ENCODE measurements at places on chromosomes 2 and 18.

DNA sequence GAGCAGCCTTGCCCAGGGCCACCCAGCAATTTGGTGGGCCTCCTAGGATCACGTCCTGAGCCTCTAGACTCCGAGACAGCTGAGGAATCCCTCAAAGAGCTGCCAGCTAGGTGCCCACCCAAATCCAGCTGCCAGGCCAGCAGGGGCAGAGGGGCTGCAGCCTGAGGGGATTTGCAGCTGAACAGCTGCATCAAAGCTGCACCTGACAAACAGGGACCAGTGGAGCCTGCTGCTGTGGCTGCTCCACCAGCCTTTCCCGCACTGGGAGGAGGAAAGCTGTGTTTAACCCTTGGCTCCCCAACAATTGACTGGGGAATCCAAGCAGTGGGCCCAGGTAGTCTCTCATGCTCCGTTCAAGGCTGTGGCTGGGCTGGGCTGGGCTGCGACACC, 8.2 kb downstream of the ADRA2B start:
- no peak for DNase-seq

DNA sequence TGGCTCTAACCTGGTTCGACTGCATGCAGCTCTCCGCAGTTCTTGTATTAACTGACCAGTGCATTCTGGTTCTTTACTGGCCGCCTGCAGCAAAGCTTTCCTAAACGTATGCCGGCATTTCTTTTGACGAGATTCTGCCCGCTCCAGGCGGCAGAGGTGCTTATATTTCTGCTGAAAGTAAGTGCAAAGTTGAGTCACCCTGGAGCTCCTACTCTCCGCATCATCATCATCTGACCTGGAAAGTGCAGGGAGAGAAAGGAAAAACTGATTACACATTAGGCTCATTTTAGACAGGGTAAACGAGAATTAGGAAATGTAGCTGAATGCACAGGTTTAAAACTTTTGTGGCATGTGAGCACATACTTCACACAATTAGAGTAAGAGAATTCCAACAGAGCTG, 57.9 kb downstream of the INO80D start:
- no peak for DNase-seq

DNA sequence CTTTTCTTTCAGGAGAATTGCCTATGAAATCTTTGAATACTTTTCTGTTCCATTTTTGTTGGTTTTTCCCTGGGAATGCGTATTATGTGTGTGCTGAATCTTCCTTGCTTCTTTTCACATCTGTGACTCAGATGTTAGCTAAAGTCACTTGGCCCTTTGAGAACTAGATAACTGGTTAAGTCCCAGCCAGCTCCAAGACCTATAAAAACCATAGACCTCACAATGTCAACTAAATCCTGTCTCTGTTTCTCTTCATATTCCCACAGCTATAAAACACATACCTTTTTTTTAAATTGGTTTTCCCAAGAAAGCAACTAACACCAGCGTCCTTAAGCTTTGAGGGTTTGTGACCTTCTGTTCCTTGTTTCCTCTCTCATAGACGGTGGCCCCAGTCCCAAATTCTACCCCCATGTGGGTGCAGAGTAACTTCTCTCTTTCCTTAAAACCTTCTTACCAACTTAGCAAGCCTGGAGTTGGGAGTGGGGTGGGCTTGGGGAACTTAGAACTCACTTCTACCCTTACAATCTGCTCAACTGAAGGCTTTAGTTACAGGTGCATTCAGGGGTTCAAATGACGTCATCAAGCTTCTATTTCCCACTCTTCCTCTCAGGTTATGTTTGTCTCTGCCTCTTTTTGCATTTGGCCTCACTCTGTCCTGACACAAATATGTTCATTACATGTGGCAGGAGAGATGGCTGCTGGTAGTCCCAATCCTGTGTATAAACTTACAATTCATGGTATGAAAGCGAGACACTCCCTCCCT, 58.1 kb upstream of the TGIF1 start:
- no peak for DNase-seq

DNA sequence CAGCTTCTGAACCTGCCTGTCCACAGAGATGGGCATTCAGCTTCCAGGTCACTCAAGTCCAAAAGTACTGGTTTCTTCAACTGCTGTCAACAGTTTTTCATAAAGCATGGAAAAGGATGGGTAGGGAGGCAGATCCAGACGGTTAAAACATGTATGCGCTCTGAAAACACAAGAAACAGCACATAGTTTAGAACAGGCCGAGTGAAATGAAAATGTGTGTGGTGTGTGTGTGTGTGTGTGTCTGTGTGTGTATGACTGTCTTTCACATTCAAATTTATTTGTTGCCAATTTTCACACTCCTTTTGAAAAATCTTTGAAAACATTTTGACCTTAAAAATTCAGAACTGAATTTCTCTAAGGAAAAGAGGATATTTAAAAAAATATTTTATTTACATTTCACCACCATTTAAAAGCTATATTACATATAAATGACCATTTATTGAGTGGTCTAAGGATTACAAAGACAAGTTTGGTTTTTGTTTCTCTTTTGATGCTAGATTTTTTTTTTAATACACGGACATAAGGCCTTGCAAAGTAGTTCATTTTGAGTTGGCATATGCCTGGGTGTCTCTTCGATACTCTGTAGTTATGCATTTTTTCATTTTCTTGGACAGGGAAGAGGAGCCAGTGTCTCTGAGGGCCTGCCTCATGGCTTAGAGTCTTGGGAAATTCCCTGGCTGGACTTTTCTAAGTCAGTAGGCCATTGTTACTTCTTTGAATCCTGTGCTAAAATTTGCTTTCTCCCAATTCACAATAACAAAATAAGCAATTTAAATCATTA, 30.0 kb upstream of the STK17B start:
- DNase-seq: no peak

GRCh38 chr2:2054363-2054882, 276.7 kb downstream of the MYT1L start:
- DNase-seq: no peak

DNA sequence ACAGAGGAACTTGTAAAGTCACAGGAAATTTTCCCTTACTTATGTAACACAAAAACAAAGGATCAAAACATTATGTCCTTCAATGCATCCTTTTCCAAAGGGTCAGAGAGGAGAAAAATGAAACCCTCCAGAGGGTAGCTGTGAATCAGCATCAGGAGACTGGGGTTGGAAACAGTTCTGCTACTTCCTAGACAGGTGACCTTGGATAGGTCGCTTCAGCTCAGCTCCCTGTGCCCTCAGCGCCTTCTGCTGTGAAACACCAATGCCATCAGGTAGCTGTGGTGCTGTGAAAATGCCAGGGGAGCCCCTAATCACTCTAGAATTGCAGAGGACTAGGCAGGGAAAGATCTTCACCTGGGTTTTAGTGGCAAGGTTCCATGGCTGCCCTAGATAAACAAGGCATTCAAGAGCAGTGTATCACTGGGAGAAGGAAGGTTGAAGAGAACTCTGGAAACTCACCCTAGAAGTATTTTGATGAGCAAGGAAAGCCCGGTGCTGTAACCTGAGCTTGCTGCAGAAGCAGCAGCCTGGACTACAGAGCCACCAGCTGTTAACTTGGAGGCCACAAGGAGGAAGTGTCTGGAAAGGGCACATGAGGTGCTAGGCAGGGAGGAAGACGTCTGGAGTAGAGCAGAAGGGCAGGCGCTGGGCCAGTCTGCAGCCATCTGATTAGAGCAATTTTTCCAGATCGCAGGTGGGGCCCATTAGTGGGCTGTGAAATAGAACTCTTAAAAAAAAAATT, 100.7 kb upstream of the MCFD2 start:
- peak; percentile 81 for DNase-seq

- DNase-seq: no peak
Measured at GRCh38 chr18:35466815-35467623, 30.7 kb downstream of the INO80C start.

DNA sequence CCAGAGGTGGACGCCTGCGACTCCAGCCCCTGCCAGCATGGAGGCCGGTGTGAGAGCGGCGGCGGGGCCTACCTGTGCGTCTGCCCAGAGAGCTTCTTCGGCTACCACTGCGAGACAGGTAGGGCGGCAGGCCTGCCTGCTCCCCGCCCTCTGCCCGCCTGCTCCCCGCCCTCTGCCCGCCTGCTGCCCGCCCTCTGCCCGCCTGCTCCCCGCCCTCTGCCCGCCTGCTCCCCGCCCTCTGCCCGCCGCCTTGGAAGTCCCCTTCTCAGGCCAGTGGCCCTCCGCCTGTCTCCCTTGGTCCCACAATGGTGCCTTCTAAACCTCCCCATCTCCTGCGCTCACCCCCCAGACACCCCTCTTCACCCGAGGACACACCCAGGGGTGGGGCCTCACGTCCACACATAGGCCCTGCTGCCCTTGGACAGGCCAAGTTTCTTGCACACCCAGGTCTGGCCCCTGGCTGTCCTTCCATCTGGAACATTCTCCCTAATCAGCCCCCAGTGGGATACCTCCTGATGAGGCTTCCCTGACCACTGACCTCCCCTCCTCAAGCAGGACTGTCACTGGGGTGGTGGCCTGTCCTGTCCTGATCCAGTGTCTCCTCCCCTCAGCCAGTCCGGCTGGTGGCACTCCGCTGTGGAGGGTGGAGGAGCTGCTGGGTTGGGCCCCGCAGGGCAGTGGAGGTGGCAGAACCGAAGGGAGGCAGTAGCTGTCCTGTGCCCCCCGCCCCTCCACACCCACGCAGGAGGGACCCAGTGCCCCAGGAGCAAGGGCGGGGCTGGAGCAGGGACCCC, 37.9 kb downstream of the MTERF4 start:
- no peak for DNase-seq

GRCh38 chr2:197259470-197259999, 51.0 kb downstream of the ANKRD44 start:
- no peak for DNase-seq

DNA sequence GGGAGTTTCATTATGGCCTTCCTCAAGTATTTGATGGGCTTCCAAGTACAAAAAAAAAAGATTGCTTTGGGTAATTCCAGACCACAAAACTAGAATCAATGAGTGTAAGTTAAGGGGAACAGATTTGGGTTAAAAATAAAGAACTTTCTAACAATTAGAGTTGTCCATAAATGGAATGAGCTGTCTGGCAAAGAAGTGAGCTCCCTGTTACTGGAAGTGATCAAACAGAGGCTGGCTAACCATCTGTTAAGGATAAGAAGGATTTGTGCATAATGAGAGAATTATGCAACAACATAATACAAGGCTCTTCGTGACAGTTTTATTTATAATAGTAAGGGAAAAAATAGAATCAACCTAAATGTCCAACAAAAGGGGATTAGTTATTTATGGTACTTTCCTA, 44.6 kb upstream of the ACVR1 start:
- DNase-seq: no peak

GRCh38 chr2:143725400-143725799, 596.2 kb downstream of the ARHGAP15 start:
- no peak for DNase-seq

DNA sequence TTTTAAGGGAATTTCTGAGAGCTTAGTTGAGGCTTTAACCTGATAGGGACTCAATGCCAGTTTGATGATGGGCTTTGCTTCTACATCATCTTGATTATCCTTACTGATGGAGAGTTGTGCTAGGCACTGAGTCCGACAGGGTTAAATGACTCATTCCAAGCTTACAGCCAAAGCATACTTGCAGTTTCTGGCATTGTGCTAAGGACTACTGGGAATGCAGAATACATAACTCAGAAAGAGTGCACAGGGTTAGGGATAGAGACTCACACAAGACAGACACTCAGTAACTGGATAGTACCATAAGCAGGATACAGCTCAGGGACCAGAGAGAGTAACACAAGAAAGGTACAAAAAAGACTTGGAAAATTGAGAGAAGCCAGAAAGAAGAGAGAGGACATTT, 94.1 kb upstream of the SLC14A2 start:
- no peak for DNase-seq

DNA sequence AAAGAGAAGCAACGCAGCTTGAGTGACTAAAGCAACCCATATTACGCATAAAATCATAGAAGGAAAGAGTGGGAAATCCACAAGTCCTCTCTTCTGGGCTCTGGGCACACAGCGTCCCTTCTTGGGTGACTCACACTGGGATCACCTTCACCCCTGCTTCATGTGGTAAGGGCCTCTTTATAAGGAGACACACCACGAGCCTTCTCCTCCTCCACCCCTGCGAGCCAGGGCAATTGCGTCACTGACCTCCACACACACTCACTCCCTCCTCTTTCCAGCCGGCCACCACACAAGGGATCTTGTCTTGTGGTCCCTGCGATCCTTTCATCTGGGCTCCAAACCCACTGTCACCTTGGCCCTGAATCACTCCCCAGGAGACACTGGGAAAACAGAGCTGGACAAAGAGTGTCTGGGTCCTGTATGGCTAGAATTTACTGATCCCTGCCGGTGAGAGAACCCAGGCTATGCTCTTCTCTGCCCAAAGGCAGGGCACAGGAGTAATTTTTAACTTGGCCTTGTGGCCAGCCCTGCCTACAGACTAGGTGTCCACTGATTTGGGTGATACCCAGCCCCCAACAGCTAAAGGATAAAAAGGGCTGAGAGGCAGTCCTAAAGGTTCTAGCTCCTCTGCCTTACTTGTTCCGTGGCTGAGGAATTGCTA, 35.3 kb downstream of the NHEJ1 start:
- DNase-seq: peak; percentile 87

DNA sequence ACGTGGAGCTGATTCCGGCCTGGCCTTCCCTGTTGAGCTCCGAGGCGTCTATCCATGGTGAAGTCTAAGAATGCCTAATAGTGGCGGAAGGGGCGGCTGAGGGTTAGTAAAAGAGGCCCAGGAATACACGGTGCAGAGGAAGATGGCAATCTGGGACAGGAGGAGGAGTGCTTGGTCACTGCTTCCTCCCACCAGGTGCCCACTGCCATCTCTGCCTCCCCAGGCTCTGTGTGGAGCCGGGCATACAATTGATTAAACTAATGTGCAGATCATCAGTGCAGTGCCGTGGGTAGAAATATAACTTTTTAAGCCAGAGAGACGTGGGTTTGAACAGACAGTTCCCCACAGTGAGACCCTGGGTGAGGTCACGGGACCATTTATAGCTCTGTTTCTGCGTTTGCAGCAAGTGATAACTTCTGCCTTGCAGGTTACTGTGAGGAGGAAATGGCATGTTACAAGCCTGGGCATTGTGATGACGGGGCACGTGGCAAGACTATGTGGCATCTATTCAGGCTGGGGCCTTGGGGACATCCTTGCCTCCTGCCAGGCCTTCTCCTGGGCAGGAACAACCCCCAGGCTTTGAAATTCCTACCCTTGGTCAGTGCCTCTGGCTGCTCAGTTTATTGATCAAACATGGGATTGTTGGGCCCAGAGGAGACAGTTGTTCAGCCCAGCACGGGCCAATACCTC, 204.9 kb downstream of the ASB1 start:
- no peak for DNase-seq

DNA sequence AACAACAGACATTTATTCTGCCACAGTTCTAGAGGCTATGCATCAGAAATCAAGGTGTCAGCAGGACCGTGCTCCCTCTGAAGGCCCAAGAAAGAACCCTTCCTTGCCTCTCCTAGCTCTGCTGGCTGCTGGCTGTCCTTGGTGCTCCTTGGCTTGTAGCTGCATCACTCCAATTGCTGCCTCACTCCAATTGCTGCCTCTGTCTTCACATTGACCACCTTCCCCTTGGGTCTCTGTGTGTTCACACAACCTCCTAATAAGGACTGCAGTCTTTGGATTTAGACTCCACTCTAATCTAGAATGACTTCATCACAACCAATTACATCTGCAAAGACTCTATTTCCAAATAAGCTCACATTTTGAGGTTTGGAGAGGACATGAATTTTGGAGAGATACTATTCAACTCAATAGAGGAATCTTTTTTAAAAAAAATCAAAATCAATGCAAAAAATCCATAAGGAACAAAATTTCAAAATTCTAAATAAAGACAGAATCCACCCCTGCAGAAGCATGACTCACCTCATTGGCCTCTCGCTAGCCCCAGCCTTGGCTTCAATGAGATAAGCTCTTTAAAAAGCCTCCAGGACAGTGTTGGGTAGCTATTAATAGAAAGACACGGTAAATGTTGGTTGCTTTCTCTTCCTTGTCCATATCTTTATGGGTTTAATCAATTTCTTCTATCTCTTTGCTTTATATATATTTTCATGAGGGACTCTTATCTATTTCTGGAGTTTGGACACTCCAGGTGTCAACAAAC, 267.6 kb upstream of the MGAT5 start:
- no peak for DNase-seq
